HCT116 (cell line): ENCODE measurements at places on chromosomes 12 and 14.

- DNase-seq: no peak
These were observed 411.4 kb upstream of the SOX5 start for GRCh38 chr12:24360907-24361306.

DNA sequence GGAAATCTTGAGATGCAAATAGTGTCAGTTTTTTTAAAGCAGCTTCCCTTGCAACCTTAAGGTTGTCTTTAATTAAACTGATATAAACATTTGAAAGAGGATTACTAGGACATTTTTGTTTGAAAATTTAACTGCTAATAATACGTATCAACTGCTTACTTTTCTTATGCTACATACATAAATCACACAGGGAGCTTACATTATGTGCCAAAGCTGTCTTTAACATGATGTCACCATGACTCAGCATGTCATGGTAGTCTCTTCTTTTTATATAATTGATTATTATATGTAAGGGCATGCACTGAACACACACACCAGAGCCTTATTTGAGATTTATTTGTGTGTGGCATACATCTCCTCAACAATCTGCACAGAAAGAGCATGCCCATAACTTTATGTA lies 63.0 kb upstream of the PTHLH start:
- no peak for DNase-seq

DNA sequence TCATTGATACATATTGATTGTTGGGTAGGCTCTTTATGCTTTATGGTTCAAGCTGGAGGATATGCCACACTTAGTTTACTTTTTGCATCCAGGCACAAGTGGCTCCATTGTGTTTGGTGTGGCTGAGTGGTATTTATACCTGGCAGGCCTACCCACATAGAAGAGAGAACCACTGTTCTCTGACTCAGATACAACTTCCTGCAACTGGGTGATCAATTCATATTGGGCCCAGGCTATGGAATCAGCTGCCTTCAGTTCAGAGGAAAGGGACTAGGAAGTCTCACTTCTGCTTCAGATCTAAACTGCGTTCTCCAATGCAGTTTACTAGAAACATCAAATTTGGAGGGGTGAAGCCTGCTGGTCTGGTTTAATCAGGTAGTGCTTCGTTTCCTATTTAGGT lies 49.8 kb upstream of the LRRK2 start:
- no peak for DNase-seq

DNA sequence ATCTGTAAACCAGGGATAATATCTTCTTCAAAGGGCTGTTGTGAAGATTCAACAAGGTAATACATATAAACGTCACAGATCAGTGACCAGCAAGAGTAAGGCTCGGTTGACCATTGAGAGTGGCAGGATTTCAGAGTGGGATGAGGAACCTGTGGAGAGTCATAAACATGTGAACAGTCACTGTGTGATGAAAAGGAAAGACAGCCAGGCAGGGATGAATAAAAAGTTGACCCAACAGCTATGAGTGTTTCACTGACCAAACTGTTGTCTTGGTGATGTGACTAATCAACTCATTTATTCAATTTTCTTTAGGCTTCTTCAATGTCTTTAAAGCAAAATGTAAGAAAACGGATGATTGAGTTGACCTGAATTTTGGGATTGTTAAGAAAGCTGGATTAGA lies 8.6 kb upstream of the FRMD6 start:
- no peak for DNase-seq

- DNase-seq: no peak
These were observed 208.4 kb downstream of the PPM1H start for GRCh38 chr12:62726471-62726980.

DNA sequence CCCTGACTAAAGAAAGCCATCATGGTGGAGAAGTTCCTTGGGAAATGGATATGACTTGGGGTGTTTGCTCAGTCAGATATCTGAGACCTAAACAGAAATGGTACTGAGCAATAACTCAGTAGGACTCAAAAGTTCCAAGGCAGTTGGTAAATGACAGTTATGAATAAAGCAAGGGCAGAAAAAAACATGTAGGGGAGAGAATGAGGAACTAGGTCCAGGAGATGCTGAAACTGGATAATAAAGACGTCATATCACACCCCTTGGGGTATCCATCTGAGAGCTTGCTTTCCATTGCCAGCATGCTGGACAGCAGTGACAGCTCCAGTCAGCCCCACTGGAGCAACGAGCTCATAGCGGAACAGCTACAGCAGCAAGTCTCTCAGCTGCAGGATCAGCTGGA lies 37.5 kb downstream of the RPGRIP1 start:
- DNase-seq: no peak

GRCh38 chr12:121050725-121051124 lies 11.7 kb upstream of the OASL start:
- DNase-seq: no peak

DNA sequence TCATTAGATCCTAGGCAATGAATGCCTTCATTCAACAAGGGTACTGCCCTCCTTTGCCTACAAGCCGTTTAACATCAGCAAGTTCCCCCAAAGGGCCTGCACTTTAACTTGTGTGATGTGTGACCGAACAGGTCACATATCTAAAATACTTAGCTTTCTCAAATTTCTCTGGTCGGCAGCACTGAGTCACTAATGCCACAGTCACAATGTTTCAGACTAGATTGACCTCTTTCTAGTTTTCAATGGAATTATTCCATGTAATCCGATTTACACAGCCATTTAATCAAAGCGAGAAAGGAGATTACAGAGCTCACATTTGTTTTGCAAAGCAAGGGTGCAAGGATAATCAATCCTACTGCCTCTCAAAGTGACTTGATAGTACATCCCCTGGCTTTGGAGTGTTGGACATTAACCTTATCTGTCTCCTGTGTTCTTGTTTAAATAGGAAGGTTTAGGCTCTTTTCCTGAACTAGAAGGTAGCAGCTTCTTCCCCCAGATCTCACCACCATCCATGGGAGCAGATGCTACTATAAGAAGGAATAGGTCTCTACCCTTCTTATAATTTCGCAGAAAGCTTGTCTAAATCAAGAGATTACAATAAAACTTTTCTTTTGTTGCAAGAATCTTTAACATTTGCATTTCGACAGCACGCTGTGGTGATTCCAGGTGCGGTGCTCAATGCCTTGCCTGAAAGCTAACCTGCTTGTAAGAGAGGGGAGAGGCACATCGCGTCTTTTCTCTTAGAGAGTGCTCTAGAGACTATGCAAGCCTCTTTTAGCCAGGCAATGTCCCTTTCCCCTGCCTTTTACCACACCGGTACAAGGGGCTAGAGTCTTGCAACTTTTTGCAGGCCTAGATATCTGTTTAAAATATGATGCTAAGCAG lies 1.8 kb downstream of the KITLG start:
- DNase-seq: no peak

GRCh38 chr14:79573486-79573885 lies 637.8 kb downstream of the DIO2 start:
- DNase-seq: no peak
